ENCODE measurements at places on chromosomes 5 and 9.

DNA sequence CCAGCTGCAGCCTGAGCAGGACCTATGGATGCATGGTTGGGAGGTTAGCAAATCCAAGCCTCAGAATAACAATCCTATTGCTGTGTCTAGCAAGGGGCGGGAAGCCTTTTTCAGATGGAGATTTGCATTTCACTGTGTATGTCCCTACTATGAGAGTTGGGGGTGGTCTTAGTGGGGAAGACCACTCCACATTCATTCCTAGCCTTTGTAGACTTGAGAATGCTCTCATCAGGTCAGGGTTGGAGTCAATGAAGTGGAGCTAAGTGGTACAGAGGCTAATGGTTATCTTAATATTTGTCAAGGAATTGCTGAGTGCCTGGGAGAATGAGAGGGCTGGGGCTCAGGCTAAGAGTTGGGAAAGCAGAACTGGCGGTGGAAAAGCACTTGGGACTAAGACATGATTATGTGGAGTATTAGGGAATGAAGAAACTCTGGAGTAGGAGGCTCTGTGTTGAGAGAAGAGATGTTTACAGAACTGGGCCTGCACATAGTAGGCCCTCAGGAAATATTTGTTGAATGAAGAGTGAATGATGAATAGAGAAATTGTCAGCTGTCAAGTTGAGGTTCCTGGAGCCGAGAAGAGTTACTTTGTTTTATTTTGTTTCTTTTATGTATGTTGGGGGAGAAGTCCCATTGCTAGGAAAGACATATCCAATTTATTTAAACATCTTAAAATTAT, 175.5 kb upstream of the SPRY4 start:
- DNase-seq = no peak

DNA sequence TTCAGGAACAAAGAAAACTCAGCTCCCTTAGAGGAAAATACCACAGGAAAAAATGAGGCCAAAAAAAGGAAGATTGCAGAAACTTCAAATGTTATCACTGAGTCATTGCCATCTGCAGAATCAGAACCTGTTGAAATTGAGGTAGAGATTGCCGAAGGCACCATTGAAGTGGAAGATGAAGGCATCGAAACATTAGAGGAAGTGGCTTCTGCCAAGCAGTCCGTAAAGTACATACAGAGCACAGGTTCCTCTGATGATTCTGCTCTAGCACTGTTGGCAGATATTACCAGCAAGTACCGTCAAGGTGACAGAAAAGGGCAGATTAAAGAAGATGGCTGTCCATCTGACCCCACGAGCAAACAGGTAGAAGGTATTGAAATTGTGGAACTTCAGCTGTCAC, 30.8 kb upstream of the NIM1K start:
- no peak for DNase-seq

- DNase-seq = no peak
Measured at GRCh38 chr5:145479271-145479670, 355.9 kb downstream of the PRELID2 start.

DNA sequence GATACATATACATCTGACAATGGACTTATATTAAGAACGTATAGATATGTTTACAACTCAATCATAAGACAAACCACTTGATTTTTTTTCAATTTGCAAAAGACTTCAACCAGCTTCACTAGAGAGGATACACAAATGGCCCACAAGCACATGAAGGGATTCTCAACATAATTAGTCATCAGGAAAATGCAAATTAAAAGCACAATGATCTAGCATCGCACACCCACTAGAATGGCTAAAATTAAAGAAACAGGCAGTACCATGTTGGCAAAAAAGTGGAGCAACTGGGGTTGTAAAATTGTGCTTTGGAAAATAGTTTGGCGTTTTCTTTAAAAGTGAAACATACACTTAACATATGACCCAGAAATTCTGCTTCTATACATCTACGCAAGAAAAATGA, 80.0 kb upstream of the TRIO start:
- DNase-seq = no peak

DNA sequence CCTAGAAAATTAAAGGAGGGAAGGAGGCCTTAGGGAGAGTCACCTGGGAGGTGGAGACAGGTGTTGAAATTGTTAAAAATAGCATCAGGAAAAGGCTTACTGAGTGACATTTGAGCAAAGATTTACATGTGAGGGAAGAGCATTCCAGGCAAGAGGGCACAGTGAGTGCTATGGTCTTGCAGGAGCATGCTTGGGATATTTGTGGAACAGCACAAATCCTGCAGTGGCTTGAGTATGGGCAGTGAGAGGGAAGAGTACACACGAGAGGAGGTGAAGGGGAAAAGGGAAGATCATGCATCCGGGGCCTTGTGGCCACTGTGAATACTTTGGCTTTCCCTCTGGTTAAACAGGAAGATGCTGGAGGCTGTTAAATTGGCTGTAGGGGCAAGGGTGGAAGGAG, 36.6 kb downstream of the ACER2 start:
- DNase-seq = no peak

- DNase-seq = no peak
Measured at GRCh38 chr5:145680169-145680568, 155.0 kb downstream of the PRELID2 start.

DNA sequence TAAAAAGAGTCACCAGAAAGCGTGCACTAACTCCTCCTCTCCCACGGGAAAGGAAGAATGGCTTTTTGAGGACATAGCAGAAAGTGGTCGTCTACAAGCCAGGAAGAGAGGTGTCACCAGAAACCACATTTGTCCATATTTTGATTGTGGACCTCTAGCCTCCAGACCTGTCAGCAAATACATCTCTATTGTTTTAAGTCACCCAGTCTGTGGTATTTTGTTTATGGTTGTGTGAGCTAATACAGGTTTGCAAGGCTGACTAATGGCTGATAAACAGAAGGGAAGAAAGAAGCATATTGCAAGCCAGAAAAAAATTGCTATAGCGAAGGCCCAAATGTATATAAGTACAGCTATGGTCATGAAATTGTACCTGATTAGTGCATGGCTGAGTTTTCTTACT, 21.4 kb downstream of the WDR70 start:
- no peak for DNase-seq

DNA sequence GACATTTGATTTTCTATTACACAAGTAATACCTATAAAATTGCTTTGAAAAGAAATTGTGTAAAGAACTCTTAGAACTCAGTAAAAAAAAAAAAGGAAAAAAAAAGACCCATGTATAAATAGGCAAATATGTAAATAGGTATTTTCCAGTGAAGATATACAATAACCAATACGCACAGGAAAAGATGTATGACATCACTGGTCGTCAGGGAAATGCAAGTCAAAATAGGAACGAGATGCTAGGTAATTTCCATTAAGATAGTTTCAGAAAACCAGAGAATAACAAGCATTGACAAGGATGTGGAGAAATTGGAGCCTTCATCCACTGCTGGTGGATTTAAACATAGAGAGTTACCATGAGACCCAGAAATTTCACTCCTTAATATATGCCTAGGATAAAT, 708.8 kb downstream of the MTRR start:
- DNase-seq = no peak

GRCh38 chr5:59206132-59206581, 623.3 kb downstream of the RAB3C start:
- no peak for DNase-seq

DNA sequence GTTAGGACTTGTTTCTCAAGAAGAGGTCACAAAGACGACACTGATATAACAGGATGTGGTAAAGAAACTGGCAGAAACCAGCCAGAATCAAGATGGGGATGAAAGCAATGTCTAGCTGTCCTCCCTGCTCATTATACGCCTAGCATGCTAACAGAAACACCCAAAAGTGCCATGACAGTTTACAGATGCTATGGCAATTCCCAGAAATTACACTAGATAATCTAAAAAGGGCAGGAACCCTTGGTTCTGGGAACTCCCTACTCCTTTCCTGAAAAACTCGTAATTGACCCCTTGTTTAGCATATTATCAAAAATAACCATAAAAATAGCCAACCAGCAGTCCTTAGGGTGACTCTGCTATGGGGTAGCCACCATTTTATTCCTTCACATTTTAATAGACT, 10.9 kb upstream of the MRPS30 start:
- no peak for DNase-seq

GRCh38 chr5:72622170-72622760, 115.1 kb upstream of the ZNF366 start:
- DNase-seq = no peak

- no peak for DNase-seq
Measured at GRCh38 chr5:1998348-1998669, 115.6 kb upstream of the IRX4 start.

Data from stimulated activated CD4-positive, alpha-beta T cell treated with anti-CD3 and anti-CD28 coated beads, TNF-alpha, amount 100 ng/mL, for 1 hour (primary cell).